ENCODE measurements at places on chromosomes 16 and 17.

GRCh38 chr16:56617212-56618085 is 8.1 kb upstream of the MT1E start:
- DNase-seq, result no peak

DNA sequence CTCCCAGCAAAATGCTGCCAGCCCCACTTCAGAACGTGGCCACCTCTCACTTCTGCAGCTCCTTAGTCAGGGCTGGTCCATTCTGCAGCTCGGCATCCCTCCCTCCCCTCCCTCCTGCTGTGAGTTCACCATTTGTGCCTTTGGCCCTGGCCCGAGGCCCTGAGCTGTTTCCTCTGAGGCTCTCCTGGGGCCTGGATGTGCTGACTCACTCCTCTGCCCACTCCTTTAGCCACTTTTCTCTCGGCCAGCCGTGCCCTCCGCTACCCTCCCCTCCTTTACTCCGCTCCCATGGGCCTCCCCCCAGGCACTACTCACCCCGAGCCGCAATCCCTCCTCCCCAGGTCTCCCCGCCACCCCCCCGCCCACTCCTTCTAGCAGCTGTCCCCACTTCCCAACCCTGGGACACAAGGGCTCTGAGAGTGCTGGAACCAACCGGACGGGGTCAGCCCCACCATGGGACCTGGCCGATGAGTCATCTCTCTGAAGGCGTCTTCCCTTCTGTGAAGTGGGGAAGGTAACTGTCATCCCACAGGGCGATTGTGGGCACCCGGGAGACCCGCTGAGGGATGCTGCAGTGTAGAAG is 11.5 kb downstream of the KCNG4 start:
- DNase-seq, result no peak

DNA sequence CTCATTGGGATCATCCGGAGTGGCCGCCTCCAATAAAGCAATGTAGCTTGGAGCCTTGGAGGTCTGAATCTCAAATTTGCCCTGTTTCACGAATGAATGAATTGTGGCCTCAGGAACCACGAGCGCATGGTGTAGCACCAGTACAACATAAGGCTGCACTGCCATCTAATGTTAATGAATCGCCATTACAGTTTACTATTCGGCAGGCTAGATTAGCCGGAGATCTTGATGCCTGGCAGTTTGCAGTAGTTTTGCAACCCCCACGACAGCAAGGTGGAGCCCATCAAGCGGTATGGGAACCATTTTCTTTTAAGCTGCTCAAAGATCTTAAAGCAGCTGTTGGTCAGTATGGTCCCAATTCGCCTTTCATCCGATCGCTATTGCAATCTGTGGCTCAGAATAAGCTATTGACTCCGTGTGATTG is 18.8 kb downstream of the ALOX15B start:
- peak; percentile 20 for DNase-seq

- DNase-seq, result no peak
These were observed 1.5 kb upstream of the ARHGDIG start for GRCh38 chr16:278863-279366.

- DNase-seq, result no peak
These were observed 55.3 kb downstream of the SOCS3 start for GRCh38 chr17:78304549-78305037.

DNA sequence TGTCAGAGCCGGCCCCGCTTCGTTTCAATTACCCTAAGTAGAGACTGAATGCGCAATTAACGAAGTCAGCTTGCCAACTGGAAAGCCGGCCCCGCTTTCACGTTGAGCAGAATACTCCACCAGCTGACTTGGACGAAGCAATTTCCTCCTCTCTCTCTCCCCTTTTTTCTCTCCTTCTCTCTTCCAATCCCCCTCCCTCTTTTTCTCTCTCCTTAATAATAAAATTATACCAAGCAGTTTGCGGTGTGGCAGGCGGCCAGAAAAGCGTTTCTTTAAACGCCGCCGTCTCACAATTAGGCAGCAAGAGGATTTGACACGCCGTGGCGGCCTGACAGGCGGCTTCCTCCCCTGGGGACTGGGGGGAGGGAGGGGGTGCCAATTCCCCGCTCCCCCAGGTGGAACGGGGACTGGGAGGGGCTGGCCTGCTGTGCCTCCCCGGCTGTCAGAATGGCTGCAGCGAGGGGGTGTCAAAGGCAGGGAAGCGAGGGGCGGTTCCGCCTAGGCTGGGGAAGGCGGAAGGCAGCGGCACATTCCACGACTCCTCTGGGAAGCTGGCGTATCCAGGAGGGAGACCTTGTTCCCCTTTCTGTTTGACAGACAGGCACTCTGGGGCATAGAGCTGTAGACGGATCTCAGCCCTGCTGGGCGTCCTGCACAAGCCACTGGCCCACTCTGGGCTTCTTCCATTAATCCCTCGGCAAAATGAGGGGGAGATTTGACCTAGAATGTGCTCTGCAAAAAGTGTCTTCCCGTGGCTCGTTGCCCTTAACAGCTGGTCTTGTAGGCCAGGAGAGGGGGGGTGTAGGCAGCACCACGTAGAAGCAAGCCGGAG is 52.7 kb downstream of the SREBF1 start:
- DNase-seq, result no peak

DNA sequence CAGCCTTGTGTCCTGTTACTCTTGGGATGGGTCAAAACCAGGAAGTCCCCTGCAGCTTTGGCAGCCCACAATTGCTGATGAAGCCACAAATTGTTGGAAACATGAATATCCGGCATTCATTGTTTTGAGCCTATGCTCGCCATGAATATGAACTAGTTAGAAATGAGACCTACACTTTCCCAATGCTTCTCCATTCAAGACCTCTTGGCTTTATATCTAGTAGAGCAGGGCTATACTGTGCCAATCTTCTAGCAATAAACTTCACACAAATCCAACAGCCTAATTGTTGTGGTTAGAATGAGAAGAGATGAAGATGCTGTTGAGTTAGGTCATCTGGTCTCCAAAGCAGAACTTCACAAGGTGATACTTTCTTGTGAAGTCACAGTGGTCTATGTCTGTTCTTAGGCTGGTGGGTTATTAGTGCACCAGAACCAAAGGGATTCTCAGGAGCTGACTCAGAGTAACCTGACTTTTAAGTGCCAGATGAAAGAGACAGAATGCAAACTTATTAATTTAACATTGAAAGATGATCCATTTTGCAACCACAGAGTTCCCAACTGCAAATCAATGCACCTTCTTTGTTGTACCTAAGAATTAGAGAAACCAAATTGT is 13.7 kb upstream of the KRT23 start:
- no peak for DNase-seq

- DNase-seq, result no peak
These were observed 25.1 kb upstream of the MMP2 start for GRCh38 chr16:55453909-55454308.

All from activated gamma-delta T cell treated with anti-CD3 and anti-CD28 coated beads, Interleukin-2, amount 50 U/mL, for 16 hours (primary cell).